ENCODE measurements at places on chromosomes 4 and X.
A peak's percentile ranks its signal among the peaks of the same experiment; 100 is the strongest.

- no peak for DNase-seq
These were observed 76.9 kb upstream of the SCOC start for GRCh38 chr4:140296335-140297220.

DNA sequence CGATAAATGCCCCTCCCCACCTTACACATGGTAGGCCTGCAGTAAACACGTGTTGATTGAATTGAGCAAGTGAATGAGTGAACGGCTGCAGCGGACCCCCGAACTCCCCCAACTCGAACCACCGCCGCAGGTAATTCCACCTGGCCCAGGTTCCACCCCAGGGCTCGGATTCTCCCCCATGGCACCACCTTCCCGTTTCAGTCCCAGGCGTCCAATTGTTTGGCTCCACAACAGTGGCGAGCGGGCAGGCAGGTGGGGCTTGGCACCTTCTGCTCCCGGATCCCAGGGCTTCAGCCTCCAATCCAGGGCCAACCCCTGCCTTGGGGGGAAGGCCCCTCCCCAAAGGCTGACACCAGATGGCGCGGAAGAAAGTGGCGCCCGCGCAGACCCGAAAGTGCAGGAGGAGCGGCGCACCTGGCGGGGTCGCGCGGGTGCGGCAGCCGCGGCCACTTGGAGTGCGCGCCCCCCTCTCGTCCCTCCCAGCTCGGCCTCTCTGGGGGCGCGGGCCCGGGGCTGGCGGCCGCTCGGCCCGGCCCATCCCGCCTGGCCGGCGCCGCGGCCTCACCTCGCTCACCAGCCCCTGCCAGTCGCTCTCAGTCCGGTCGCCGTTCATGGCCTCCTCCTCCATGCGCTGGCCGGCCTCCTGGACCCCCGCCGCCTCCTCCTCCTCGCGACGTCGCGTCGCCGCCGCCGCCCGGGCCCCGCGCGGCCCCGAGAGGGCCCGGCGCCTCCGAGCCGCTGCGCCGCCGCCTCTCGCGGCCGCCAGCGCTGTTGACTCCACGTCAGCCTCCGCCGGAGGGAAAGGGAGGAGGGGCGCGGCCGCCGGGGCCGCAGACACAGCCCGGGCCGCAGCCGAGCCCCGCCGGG, at the start of gene CCDC149:
CCDC149 (minus strand) TSS at position 791 of the 867 bp plus-strand sequence; CDS start at position 613, 178 bp downstream.
- no peak for DNase-seq

DNA sequence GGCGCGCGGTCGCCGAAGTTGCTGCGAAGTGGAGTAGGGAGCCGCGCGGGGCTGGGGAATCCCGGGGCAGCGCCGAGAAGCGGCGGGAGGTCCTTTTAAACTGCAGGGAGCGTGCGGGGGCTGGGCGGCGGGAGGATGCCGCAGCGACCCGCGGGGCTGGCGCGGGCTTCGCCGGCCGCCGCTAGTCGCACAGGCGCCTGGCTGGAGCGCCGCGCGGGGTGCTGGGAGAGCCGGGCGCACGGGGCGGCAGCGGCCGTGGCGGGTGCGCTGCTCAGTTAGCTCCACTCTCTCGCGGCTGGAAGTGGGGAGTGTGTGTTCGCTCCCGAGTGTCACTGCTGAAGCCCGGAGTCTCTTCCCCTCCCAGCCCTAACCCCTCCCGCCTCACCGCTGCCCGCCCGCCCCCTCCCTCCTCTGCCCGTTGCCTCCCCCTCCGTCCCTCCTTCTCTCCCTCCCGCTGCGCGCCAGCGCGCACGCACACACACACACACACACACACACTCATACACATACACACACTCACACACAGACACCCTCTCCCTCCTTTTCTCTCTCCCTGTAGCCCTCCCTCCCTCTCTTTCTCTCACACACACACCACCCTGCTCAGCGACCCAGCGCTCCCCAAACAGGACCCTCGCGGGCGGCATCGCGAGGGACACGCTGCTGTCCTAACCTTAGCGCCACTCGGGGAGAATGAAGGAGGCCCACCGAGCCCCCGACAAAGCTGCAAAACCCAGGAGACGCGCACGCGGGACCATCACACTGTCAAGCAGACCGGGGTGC, at the start of gene NDNF:
NDNF (minus strand) TSS at position 312 of the 780 bp plus-strand sequence. CDS start 26,698 bp downstream, outside the sequence.
- peak; percentile 70 for DNase-seq

- no peak for DNase-seq
These were observed 220.4 kb downstream of the MAML3 start for GRCh38 chr4:139933541-139933940.

- no peak for DNase-seq
These were observed 140.2 kb downstream of the STIM2 start for GRCh38 chr4:27000820-27001219.

DNA sequence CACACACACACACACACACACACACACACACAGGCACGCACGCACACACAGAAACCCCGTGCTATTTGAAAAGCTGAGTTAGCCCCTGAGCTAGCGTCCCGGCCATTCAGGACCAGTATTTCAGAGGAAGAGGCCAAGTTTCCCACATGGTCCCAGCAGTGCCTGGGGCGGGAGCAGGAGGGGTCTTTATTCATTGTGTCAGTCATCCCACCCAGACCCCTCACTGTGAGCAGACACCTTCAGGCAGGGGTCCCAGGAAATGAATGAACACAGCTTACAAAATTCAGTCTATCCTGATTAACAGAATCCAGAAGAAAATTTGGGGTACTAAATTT, 58.1 kb downstream of the ZFYVE28 start:
- no peak for DNase-seq

DNA sequence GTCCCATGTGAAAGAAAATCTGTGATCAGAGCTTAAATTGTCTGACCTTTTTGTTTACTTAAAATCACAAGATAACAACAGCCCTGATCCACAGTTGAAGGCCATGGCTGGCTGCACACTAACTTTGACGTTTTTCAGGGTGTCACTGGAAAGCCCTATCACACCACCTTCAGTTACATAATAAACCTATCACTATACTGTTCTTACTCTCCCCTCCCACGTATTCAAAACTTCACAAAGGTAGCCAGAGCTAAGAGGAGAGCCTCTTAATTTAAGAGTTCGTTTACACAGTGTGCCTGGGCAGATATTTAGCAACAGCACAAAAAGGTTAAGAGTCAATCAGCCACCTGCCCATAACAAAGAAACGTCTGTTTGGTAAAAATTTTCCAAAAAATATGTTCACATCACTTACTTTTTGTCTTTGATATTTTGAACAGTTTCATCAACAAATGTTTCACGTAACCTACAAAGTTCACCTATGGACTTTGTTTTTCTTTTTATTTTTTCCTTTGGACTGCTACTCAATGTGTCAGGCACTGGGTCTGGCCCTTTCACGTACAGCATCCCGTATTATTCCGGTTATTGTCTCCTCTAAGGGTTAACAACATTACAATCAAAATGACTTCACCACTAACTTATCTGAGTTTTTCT, 25.0 kb downstream of the RFC1 start:
- no peak for DNase-seq

Data from activated T-cell treated with anti-CD3 and anti-CD28 coated beads, Interleukin-2, amount 50 U/mL, for 48 hours (primary cell).